Stimulated activated CD8-positive, alpha-beta memory T cell treated with anti-CD3 and anti-CD28 coated beads, Interleukin-15, amount 100 ng/mL, for 24 hours (primary cell): ENCODE measurements at places on chromosomes 3 and 15.

GRCh38 chr15:90560229-90560776 is 30.6 kb downstream of the CRTC3 start:
- no peak for DNase-seq

- DNase-seq, result no peak
Observed at GRCh38 chr15:62452026-62452425, 286.9 kb upstream of the C2CD4B start.

DNA sequence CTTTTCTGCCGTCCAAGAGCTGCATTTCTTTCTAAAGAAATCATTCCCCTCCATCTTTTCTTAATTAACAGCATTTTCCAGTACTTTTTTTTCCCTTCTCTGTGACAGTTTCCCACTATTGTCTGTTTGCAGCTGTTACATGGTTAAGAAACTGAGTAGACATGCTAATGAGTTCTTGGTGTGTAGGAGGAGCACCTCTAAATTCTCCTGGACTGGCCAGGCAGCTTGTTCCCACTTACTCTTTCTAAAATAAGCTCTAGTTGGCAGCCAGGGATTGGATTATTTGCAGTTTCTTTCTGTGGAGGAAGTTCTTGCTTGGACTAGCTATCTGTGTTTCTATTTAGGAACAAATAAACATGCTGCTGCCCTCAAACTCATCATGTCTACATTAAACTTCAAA is 235.1 kb upstream of the GAP43 start:
- no peak for DNase-seq

GRCh38 chr3:51354731-51355615 is 30.1 kb upstream of the MANF start:
- no peak for DNase-seq

GRCh38 chr3:25894101-25894500 is 104.2 kb downstream of the OXSM start:
- no peak for DNase-seq

DNA sequence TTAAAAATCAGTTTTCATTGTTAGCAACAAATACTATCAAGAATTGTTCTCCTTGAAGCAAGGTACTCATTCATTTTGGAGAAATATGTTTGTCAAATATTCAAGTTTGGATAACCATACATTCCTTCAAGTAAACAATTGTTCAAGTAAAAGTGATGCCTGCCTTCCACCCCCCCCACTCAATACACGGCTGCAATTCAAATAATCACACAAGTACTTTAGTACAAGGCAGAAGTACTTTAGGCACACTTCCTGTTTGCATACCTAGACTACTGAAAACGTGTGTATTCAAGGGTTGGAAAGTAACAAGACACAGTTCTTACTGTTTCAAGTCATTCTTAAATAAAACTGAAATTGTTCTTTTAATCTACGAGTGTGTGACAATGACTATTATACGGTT is 45.4 kb downstream of the TJP1 start:
- DNase-seq, result no peak

DNA sequence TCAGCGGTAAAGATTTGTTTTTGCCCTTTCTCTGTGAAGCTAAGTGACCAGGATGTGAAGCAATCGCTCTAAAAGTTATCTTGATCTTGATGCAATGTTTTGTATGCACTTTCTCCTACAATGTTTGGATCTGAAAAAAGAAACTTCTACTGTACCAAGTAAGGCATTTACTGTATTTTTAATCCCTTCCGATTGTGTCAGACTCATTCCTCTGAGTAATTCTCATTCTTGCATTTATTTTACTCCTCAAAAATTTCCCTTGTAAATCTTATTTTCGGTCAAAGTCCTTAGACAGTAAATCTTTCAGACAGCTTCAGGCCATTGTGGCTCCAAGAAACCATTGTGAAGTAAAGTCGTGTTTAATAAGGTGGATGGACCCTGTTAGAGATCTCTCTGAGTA is 141.9 kb downstream of the TP63 start:
- no peak for DNase-seq

- no peak for DNase-seq
Observed at GRCh38 chr15:88391006-88391405, 76.2 kb downstream of the MRPL46 start.
